CD4-positive, alpha-beta T cell treated with Interleukin-4 for 1 hour (primary cell): ENCODE measurements at places on chromosomes 1 and 21.

DNA sequence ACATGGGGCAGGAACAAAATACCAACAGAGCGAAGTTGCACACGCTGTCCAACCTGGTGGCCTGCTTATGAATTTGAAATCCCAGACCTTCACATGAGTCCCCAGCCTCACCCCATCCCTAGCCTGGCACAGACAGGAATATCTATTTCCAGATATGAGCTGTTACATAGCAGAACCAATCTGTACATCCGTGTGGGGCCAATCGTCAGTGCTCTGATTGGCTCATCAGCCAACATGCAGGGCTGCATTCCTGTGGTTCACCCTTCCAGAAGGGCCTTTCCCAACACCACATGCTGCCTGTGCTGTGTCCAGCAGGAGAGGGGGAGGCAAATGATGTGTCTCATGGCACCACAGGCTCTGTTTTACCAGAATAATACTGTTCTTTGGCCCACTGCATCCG lies 31.3 kb downstream of the CCN1 start:
- DNase-seq, result no peak

- DNase-seq, result peak; percentile 51
These were observed 100.6 kb downstream of the CRYAA start for GRCh38 chr21:43269440-43269839.

GRCh38 chr1:11143907-11144306 lies 44.2 kb upstream of the EXOSC10 start:
- no peak for DNase-seq

DNA sequence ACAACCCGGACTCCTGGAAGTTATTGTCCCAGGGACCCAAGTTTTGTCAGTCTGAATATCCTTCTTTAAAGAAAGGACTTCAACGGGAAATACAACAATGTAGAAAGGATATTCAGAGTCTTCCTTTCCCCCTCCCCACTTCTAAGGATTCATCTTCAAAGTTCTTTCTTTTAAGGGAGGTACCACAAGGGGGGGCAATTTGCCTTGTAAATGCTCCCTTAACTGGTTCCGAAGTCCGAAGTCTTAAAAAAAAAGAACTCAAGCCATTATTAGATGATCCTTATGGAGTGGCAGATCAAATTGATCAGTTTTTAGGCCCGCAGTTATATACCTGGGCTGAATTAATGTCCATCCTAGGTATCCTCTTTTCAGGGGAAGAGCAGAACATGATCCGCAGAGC lies 47.0 kb downstream of the SERINC2 start:
- DNase-seq, result no peak

DNA sequence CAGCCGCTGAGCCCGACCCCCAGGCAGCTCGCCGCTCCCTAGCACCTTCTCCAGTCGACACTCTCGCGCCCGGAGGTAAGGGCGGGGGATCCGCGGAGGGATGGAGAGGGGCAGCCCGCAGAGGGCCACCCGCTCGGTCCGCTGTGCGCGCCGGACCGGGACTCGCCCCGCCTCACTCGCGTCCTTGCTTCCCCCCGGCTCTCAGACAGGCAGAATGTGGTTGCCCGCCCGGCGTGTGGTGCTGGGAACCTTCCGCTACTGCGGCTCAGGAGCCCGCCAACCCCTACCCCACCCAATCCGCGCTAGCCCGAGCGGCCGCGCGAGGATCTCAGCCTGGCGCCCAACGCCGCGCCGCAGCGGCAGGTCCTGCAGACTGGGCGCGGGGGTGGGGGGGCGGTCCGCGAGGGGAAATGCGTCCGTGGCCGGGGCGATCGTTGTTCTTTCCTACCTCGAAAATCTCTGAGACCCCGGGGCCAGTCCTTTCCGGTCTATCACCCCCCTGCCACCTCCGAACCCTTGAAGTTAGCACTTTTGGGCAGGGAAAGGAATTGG lies 404 bp downstream of the LRRC8C start:
- peak; percentile 70 for DNase-seq

GRCh38 chr1:68201546-68202238 lies 30.6 kb downstream of the WLS start:
- DNase-seq, result no peak
